Body of pancreas (tissue), 4 donors: ENCODE measurements at places on chromosomes 6 and 20. TPM values are rescaled to one million over a fixed set of nuclear protein-coding genes. Genes with fewer than 3 reads are reported as not detected.

- no peak for DNase-seq
Measured at GRCh38 chr20:5714261-5715041, 35.8 kb upstream of the SHLD1 start.

The PBOV1 gene
- total RNA-seq = not detected

GRCh38 chr6:42350911-42351310 is 100.8 kb downstream of the TRERF1 start:
- no peak for DNase-seq

- no peak for DNase-seq
Measured at GRCh38 chr20:59807909-59808728, 125.3 kb downstream of the SYCP2 start.

The VNN1 gene
- total RNA-seq = 1.3 TPM

DNA sequence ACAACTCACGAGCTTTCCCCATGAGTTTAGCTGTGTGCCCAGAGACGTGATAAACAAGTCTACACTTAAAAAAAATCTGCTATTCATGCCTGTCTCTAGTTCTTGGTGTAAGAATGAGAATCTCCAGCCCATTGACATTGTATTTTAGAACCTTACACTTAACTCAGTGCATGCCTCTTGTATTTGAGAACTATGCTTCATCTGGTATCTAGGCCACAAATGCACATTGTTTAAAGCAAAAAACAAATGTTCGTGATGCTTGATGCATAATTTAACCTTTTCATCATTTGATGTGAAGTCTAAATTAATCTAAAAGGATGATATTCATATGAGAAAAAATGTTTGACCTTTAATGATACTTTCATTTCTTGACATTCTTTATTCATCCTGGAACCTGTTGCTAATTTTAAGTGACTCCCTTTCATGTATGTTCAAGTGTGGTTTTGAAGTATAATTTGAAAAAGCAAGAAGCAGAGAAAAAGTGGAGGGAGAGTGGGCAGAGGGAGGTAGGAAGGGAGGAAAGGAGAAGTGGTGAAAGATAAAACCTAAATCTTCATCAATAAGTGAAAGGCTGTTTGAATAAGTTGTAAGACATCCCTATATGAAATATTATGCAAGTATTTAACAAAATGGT is 116.9 kb downstream of the PFDN4 start:
- no peak for DNase-seq

- no peak for DNase-seq
Measured at GRCh38 chr20:32192698-32193097, 14.8 kb downstream of the PLAGL2 start.

DNA sequence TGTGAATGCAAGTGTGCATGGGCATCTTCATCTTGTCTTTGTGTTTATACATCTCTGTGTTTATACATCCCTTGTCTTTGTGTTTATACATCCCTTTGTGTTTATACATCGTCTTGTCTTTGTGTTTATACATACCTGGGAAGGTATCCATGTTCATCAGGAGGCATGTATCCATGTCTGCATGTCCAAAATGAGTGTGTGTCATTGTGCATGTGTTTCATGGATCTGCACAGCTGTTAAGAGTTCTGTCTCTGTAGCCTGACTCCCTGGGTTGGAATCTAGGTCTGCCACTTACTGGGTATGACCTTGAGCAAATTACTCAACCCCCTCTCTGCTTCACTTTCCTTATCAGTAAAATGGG is 50.1 kb upstream of the SIRPA start:
- DNase-seq = no peak

The EPPIN gene
- total RNA-seq = not detected

The ISM1 gene
- total RNA-seq = 2.6 TPM
